ENCODE measurements at places on chromosomes 3 and 15.

GRCh38 chr3:185150561-185150960 is 2.3 kb downstream of the C3orf70 start:
- no peak for DNase-seq

DNA sequence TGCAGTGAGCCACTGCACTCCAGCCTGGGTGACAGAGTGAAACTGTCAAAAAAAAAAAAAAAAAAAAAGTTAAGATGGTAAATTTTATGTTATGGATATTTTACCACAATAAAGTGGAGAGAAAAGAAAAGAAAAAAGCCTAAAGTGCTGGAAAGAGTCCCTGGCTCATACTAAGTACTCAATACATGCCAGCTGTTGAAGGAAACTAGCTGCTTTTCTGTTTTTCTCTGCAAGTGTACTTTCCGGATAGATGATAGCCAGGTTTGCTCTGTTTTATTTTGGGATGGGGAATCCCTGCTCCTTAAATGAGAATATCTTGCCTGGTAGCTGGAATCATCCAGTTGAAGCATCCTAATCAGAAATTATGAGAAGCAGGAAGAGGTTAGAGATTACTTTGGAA is 10.9 kb downstream of the EID1 start:
- no peak for DNase-seq

- no peak for DNase-seq
Measured at GRCh38 chr3:126580746-126581145, 22.0 kb upstream of the C3orf22 start.

DNA sequence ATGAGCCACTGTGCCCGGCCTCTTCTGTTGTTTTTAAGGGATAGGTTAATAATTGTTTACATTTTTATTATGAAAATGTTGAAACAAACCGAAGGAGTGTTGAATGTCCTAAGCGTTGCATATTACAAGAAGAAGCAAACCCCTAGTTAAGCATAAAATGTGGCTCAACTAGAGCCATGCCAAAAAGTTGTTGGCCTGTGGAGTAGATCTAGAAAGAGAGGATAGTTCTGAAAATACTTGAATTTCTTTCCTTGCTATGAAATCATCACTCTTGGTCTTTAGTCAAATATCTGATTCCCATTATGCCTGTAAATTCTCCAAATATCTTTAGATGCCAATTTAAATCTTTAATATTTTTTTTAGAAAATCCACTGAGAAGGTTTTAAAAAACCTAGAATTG is 12.8 kb downstream of the RBP2 start:
- DNase-seq = no peak

DNA sequence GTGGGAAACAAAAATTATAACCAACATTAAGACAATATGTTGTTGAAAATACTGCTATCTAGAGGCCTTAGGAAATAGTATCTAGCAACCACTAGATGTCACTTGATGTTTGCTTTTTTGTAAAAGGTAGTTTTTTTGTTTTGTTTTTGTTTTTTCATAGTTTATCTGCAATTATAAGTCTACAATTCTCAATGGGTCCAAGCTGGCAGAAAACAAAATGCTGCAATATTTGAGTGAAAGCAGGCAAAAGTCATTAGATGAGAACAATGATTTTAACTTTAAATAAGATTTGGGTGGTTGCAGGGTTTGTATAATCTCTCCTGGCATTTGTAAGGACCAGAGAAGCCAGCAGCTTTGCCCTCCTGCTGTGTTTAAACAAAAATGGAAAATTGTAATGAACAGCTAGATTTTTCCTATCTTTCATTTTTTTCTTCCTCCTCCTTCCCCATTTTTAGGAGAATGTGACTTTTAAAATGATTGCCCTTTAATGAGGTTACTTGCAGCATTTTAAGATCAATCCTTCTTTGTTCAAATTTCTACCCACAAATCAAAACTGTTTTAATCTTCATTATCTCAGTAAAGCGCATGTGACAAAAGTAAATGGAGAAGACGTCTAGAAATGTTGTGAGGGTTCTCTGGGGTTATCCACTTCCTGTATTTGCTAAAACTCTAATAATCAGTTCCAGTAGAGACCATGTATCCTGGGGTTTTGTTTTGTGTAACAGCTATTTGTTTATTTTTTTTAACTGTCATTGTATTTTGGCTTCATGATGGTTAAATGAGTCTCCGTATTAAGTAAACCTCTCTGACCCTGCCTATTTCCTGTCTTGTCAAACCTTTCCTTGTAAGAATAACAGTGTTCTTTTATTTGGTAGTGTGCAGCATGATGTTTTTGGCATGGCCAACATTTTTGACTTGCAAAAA is 27.3 kb downstream of the DUT start:
- no peak for DNase-seq

DNA sequence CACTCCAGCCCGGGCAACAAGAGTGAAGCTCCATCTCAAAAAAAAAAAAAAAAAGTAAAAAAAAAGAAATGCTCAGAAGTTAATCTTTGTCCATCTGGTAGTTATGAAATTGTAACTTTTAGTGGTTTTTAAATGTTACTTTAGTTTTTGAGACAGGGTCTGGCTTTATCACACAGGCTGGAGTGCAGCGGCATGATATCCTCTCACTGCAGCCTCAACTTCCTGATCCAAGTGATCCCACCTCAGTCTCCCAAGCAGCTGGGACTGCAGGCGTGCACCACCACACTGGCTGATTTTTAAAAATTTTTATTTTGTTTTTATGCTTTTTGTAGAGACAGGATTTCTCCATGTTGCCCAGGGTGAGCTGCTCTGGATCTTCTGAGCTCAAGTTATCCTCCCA is 1.3 kb downstream of the RNU5B-1 start:
- no peak for DNase-seq

GRCh38 chr15:39672666-39673065 is 91.8 kb downstream of the THBS1 start:
- DNase-seq = no peak

- DNase-seq = no peak
Measured at GRCh38 chr15:45857291-45857690, 222.5 kb downstream of the SQOR start.

DNA sequence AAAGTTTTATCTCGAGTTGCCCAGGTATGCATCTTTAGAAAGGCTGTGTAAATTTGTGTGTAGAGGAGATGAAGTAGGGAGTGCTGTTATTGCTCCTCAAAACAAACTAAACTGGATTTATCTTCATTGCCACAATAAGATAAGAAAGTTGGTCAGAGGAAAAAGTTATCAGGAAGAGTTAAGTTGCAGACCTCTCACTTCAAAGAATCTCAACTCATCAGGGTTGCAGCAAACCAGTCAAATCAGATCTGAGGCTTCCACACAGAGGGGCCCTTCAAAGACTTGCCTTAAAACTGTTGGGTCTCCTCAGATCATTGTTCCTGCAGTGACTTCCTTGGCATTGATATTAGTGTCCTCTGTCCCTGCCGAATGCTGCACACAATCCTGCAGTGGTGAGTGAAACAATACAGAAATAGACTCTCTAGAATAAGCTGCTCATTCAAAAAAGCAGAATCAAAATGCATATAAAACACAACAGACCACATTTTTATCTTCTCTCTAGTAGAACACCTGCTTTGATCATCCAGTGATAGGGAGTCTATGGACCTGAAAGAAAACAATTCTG is 191.2 kb upstream of the CBLB start:
- DNase-seq = no peak

GRCh38 chr3:172275586-172275985 is 172.7 kb downstream of the GHSR start:
- DNase-seq = no peak

GRCh38 chr3:177141899-177142646 is 55.2 kb downstream of the TBL1XR1 start:
- DNase-seq = no peak

DNA sequence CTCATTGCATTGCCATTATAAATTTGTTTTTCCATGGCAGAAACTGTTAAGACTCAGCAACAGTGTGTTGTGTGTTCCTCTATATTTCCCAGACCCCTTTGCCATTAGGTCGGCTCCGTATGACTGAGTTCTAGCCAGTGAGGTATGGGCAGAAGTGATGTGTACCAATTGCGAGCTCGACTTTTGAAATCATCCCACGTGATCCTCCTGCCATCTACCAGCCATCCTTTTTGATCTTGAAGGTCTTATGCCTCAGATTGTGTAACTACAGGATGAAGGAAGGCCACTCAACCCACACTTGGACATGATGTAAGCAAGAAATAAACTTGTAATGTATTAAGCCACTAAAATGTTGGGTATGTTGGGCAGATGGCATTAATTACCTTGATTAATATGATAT is 562.3 kb downstream of the PDCD6IP start:
- DNase-seq = no peak

- DNase-seq = peak; percentile 58
Measured at GRCh38 chr3:192819001-192819569, 91.7 kb upstream of the FGF12 start.

DNA sequence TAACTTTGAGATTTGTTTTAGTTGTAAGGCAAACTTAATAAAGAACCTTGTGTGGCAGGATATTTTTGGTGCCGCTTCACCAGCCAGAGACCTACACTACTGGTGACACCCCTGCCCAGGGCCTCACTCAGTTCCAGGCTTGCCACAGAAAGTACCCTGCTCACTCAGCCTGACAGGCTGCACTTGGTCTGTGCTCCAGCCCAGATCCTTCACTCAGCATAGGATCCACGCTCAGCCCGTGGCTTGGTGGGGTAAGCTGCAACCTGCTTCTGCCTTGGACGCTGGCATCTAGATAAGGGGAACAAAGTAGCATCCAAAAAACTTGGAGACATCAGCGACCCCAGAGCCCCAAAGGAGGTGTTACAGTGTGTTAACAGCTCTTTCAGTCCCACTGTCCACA is 825.5 kb downstream of the EPHA3 start:
- no peak for DNase-seq

GRCh38 chr3:153706706-153707105 is 414.5 kb upstream of the ARHGEF26 start:
- DNase-seq = no peak

DNA sequence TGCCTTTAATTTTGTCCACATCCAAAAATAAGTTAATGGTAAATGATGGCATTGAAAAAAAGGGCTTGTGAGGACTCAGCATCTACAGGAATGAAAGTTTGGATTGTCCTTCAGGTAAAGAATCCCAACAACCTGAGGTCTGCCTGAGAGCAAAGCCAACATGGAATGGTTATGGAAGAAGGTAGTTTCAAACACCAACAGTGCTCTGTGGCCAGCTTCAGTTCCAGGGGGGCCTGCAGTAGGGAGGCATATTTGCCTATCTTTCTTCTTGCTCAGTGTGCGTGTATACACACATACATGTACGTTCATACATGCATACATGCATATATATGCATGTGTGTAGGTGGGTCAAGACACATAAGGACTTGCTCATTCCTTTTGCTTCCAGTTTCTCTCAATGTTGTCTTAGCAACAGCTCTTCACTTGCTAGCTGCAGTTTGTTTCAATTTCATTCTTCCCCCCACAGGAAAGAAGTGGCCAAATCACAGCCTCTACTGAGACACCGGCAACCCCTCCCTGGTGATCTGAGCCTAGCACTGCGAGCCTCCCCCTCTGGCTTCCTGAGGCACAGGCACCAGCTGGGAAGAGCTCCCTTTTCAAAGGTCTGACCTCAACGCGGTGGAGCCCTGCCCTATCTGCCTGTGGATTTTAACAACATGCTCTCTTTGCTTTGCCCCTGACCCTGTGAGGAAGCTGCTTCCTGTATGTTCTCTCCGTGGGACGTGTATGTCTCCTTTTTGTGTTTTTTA is 146.2 kb downstream of the KLF13 start:
- DNase-seq = no peak
